ENCODE measurements at places on chromosomes 4 and X.

DNA sequence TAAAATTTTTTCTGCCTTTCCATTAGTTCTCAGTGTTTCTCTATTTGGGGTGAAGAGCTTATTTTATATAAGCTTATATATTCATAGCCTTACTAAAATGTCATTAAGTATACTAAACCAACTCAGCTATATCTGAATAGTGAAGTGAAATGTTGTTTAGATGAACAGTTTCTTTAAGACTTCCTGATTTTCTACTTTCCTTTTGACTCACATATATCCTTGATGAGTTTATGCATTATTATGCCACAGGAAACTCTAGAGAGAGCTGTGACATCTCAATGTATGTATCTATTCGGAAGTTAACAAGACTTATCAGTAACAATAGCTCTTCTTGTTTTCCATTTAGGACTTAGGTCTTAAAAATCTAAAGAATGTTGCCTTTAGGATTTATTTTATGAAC is 1491.8 kb upstream of the IGFBP7 start:
- DNase-seq: no peak

- DNase-seq: no peak
These were observed 137.8 kb downstream of the HS6ST2 start for GRCh38 chrX:132820675-132821074.

DNA sequence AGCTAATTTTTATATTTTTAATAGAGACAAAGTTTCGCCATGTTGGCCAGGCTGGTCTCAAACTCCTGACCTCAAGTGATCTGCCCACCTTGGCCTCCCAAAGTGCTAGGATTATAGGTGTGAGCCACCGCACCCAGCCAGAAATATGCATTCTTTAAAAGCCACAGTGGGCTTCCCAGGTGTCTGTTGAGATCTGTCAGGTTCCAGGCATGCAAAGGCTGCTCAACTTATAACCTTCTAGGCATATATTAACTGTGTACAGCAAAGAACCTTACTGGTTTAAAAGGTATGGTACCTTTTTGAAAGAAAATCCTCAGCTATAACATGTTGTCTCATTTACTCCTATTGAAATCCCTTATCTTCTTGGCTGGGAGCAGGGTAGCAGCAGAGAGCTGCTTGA is 42.5 kb downstream of the JADE3 start:
- no peak for DNase-seq

- no peak for DNase-seq
These were observed 12.1 kb downstream of the HAND2 start for GRCh38 chr4:173517781-173518424.

DNA sequence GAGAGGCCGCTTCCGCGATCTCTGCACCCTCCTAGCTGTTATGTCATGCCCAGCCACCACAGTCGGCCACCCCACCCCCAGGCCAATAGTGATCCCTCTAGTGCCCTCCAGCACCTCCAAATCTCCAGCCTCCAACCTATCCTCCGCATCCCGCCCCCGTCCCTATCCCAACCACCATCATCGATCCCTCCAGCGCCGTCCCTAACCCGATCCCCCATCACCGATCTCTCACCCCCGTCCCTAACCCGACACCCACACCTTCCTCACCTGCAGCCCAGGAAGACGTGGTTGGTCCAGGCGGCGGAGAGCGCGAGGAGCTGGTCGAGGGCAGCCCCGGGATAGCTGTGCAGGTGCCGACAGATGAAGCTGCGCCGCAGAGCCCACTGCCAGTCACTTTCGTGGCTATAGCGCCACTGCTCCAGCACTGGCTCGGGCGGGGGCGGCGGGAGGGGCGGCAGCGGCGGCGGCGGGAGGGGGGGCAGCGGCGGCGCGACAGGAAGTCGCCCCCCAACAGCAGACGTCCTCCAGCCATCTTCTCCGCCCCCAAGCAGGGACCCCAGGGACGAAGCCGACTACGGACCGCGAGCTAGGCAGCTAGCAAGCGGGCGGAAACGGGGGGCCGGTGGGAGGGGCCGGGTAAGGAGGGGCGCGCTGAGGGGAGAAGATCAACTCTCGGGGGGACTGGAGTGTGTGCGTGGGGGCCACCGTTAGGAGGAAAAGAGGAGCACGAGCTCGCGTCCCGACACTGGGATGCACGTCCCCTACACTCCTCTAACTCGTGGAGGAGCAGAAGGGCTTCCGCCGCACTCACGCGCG is 552 bp downstream of the NKRF start:
- peak; percentile 2 for DNase-seq

DNA sequence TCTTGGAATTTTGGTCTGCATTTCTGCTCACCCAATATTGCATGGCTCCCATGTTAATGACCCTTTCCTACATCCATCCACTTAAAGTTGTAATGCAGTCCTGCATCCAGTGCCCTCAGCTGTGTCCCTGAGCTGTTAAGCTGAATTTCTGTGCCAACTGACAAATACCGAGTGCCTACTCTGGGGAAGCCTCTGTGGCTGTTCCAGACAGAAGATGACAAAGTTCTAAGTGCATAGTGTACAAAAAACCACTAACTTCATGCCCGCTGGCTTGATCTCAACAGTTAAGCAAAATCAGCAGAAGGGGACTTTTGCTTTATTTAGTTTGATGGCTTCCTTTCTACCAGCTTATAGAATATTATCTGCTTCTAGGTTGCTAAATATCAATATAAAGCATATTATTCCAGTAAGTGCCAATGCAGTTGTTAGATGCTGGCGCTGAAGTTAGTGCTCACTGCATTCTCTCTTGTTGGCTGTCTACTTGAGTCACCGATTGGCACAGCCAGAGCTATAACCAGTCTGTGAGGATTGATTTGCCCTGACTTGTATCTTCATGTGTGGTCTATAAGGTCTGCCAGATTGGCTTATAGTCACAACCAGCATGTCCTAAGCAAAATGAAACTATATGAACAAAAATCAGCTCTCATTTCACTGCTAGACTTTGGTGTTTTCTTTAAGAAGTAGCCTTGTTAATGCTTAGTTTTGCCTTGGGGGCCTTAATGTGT is 98.9 kb downstream of the KLHL8 start:
- DNase-seq: no peak

DNA sequence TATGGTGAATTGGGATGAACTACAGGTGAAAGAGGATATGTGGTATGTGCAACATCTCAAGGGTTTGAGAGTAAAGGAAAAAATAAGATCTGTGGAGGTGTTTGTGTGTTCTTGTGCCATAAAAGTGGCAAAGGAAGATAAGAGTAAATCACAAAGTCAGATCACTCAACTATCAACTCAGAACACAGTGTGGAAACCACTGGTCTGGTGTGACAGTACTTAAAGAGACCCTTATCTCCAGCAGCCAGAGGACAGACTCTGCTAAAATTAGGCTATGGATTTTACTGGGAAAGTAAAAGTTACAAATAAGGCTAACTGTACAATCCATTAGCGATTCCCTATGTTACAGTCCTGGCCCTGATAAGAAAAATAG is 54.0 kb upstream of the PRDM8 start:
- DNase-seq: no peak

DNA sequence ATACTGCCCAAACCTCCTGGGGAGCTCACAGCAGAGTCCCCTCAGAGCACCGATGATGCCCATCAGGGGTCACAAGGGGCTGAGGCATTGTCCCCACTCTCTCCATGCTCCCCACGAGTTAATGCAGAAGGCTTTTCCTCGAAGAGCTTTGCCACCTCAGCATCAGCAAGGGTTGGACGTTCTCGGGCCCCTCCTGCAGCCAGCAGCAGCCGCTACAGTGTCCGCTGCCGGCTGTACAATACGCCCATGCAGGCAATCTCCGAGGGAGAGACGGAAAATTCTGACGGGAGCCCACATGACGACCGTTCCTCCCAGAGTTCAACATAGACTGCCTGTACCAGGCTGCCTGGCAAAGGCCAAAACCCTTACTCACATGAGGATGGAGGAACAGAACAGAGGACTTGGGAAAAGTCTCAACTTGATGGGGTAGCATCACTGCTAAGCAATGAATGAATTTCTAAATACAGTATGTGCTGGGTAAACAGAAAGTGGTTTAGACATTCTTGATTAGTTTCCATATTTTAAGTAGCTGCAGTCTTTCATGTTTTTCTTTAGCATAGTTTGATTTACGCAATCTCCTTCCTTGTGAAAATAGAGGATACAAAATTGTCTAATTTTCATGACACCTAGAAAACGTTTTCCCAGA is 5.0 kb upstream of the SCML1 start:
- DNase-seq: peak; percentile 49

- DNase-seq: peak; percentile 30
These were observed 8.9 kb upstream of the GSX2 start for GRCh38 chr4:54090804-54091623.

DNA sequence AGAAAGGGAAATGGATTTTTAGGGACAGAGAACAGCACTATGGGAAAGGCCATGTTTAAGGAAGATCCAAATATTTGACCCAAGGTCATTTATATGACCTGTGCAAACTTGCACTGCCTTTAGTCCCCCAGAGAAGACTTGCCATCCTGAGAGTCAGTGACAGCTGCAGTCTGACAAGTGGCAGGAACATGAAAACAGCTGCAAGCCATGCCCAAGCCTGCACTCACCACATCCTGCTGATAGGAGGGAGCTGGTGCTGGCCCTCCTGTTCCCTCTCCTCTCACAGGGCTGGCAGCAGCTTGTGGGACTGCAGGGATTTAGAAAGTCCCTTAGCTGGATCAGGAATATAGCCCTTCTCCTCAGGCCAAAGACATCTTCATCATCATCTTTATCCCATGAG is 187.7 kb downstream of the RAP1GDS1 start:
- DNase-seq: no peak

DNA sequence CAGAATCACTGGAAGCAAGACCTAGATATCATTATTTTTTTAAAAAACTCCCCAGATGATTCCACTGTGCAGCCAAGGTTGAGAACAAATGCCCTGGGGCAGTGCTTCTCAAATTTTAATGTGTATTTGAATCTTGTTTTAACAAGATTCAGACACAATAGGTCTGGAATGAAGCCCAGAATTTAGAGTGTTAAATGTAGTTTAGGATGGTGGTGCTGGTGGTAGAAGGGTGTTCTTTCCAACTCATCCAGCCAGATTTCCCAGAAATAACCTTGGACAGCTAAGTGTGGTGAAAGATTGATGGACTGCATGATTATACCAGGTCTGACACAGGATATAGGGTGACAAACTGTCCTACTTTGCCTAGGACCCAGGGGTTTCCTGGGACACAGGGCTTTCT is 120.1 kb upstream of the MED14 start:
- no peak for DNase-seq

- DNase-seq: peak; percentile 72
These were observed 72.6 kb downstream of the TMEM131L start for GRCh38 chr4:153538487-153539357.

- DNase-seq: no peak
These were observed 56.6 kb upstream of the BEX4 start for GRCh38 chrX:103158317-103158621.

DNA sequence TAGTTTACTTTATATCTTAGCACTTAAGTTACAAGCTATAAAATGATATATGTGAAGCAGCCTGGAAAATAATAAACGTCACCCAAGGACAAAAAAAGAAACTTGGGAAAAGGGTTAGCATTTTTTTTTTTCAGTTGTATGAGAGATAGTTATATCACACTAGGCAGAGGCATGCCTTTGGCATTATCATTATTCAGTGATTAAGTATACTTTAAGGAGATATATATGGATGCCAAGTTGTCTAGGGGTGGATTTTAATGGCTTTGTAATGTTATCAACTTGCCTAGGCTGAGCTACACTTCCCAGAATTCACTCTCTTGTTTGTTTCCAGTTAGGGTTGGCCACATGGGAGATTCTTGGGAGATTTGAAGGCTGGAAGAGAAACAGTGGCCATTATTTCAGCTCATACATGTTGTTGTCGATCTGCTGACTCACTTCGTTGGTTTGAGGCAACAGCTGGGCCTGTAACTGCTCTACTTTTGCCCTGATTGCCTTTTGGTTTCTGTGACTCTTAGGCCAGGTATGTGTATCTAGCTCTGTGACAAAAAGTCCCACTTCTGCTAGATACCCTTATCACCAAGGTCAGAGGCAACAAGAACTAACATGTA is 11.5 kb upstream of the SRPX start:
- DNase-seq: no peak

DNA sequence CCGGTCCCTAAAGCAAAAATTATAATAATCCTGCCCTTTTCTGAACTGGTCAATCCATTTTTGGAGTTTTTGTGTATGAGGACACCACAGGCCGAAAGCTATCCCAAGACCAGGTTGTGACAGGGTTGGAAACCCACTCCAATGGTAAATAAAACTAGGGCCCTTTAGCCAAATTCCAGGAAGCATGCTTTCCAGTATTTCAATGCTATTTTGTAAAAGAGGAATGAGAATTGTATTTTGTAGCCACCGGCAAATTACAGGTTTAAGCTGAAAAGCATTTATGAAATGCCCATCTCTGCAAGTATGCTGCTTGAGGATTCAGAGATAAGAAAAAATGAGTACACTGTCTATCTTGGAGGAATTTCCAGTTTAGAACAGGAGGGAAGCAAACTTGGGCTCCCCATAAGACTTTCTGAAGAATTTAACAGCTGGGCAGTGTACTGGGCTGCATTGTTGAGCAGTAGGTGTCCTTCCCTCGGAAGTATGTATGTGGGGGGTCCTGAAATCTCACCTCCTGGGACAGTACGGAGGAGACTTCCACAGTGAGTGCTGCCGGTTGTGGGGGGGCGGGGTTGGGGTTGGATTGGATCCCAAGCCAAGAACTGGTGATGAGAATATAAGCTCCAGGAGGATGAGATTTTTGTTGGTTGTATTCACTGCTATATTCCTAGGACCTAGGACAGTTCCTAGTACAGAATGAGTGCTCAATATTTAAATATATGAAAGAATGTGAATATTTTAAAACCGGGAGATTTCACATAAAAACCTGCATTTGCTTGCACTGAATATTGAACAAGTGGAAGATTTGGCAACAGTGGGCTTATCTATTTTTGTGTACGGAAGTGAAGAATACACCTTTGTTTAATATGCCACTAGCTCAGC is 26.8 kb downstream of the OCIAD2 start:
- peak; percentile 57 for DNase-seq

DNA sequence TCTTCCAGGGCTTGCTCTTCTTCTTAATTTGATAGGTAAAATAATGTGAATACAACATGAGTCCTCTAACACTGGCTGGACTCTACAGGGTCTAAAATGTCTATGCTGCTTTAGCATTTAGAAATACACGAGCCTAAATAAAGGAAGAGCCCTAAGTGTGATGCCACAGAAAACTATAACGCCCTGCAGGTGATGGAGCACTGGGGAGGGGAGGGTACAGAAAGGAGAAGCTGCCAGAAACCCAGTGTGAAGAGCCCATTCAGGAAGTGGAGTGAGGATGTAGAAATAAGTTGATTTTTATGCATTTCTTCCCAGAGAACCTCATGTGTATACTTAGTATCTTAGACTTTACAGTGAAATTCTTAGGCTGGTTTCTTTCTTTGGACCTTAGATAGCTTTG is 83.4 kb downstream of the TNIP2 start:
- no peak for DNase-seq

- peak; percentile 6 for DNase-seq
These were observed 2.4 kb downstream of the ZNF141 start for GRCh38 chr4:340011-340410.

DNA sequence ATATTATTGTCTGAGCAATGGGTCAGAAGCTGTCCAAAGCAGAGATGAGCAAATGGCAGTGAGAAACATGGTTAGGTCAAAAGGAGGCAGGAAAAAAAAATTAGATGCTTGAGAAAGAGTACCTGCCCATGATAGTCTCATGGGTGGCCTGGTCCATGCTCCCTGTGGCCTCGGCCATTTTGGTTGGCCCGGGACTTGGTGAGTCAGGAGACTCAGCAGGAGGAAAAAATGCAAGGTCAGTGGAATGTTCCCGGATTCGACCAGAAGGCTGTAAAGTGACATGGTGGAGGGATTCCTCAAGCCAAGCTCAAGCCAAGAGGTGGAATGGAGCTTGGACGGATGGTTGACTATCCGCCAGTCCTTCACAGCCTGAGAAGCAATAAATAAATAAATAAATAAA is 236.7 kb downstream of the ASMT start:
- no peak for DNase-seq

All from choroid plexus epithelial cell (primary cell).